A549 treated with ZK216348 at 1 μM for 4 hours (cell line): ENCODE measurements at places on chromosomes 16 and 17. TPM values are rescaled to one million over a fixed set of nuclear protein-coding genes. Genes with fewer than 3 reads are reported as not detected.

Gene ALDOA
- total RNA-seq: 1,377 to 1,871 TPM (median 1,822 TPM) in 5 replicates

Gene OR2C1
- total RNA-seq: not detected in 5 replicates

Gene ZNF213
- total RNA-seq: 5.6 to 15.1 TPM (median 12.6 TPM) in 5 replicates

Gene CCL1
- not detected in 5 replicates for total RNA-seq

Gene NPB
- 0.44 to 0.65 TPM (median 0.58 TPM) in 4 of 5 replicates, not detected in the other for total RNA-seq
